ENCODE measurements at places on chromosomes 1 and 21.

- no peak for DNase-seq
Observed at GRCh38 chr1:56715156-56715555, 70.0 kb downstream of the PRKAA2 start.

- DNase-seq: no peak
Observed at GRCh38 chr1:86260476-86260875, 103.9 kb upstream of the COL24A1 start.

- DNase-seq: peak; percentile 87
Observed at GRCh38 chr1:6245086-6245868, 1.3 kb downstream of the HES3 start.

DNA sequence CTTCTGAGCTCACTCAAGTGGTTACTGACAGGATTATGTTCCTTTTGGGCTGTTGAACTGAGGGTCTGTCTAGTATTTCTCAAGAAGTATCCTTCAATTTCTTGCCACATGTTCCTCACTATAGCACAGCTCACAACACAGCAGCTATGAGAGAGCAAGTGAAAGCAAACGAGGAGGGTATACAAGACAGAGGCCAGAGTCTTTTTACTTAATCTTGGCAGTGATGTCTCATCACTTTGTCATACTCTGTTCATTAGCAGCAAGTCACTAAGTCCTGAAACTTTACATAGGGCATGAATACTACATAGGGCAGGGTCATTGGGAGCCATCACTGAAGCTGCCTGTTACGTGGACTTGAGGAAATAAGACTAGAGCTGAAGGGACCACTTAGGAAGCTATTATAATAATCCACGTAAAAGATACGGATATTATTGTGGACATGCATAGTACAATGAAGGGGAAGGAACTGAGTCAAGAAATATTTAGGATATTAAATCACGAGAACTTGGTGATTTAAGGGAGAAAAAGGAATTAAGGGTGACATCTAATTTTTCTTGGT is 63.7 kb downstream of the SLC30A7 start:
- no peak for DNase-seq

- DNase-seq: no peak
Observed at GRCh38 chr1:3721955-3722465, 30.2 kb upstream of the CCDC27 start.

GRCh38 chr1:155300553-155301329 is 497 bp downstream of the PKLR start:
- DNase-seq: no peak

GRCh38 chr1:20376880-20377494 is 86.3 kb downstream of the VWA5B1 start:
- peak; percentile 42 for DNase-seq

DNA sequence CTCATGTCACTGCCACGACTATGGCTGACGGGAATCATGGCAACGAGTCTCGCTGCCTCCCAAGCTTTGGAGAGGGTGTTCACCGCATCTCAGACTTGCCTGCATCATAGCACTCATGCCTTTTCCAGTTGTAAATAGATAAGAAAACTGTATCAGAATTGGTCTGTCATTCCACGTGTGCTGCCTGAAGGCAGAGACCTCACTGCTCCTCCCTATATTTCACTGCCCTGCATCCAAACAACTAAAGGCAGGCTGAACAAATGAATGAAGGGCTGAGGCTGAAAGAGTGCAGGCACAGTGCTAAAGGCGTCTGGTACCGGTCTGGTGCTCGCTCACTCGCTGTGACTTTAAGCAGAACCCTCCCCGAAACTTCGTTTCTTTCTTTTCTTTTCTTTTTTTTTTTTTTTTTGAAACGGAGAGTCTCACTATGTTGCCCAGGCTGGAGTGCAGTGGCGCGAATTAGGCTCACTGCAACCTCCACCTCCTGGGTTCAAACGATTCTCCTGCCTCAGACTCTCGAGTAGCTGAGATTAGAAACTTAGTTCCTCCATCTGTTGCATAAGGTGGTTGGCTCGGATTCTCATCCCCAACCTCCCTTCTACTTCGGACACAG is 542 bp downstream of the EIF2B3 start:
- no peak for DNase-seq

- DNase-seq: no peak
Observed at GRCh38 chr1:247531937-247532336, 4.3 kb downstream of the OR2C3 start.

GRCh38 chr1:110056776-110057175 is 13.7 kb downstream of the ALX3 start:
- no peak for DNase-seq

- DNase-seq: peak; percentile 96
Observed at GRCh38 chr1:28156821-28157220, 19.7 kb downstream of the PTAFR start.

- no peak for DNase-seq
Observed at GRCh38 chr1:175120511-175120910, 52.9 kb downstream of the TNN start.

- peak; percentile 5 for DNase-seq
Observed at GRCh38 chr1:115668579-115668978, 26.8 kb downstream of the VANGL1 start.

DNA sequence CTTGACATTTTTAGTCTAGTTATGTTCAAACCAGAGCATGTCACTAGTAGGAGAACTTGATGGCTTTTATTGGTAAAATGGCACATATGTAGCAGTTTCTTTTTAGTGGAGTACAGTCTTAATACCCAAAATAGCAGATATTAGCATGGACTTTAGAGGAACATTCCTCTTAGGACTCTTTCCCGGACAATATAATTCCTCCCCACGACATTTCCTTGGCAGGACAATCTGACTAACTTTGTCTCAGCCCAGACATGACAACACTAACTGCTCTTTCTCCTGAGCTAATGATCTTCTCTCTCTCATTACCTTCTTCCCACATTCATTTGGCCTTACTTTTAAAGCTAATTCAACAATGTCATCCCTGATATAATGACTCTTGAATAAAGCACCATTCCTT is 62.5 kb downstream of the ADAMTS1 start:
- no peak for DNase-seq

GRCh38 chr1:23638786-23639241 is 52.8 kb upstream of the RPL11 start:
- DNase-seq: no peak

- DNase-seq: no peak
Observed at GRCh38 chr1:221939607-221940006, 197.7 kb upstream of the DUSP10 start.

DNA sequence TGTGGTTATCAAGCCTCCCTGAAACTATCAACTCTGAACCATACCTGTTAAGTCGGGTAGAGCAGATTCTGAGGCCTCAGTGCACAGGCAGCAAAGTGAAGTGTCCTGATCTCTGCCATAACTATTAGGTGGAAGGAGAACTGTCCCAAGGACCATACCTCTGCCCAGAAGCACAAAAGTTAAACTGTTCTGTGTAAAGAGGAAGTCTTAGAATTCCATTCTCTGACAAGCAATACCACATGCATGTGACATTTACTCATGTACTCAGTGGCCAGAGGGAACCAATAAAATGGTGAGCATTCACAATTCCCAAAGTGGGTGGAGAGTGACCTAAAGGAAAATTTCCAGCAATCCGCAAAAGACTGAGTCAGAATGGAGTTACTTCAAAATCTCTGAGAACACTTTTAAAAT is 61.0 kb downstream of the TOR3A start:
- peak; percentile 94 for DNase-seq

DNA sequence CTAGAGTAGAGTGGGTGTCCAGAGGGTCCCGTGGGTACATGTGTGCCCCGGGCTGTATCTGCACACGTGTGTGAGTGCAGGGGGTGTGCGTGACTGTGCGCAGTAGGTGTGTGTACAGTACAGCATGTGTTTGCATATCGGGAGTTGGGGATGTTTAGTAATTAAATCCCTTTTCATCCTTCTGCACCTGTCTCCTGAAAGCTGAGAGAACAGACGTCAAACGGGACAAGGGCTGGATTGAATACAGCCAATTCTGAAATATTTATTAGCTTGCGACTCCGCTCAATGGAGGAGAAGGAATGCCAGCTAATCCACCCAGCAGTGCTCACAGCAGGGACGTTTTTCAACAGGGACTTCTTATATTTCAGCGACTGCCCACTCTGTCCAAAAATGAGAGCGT is 44.7 kb upstream of the CASZ1 start:
- no peak for DNase-seq

- DNase-seq: no peak
Observed at GRCh38 chr1:10528066-10529014, 53.6 kb downstream of the PEX14 start.

- DNase-seq: peak; percentile 96
Observed at GRCh38 chr1:211695135-211695816, 19.9 kb upstream of the NEK2 start.

GRCh38 chr1:40539338-40539737 is 7.9 kb downstream of the ZNF684 start:
- DNase-seq: peak; percentile 44

DNA sequence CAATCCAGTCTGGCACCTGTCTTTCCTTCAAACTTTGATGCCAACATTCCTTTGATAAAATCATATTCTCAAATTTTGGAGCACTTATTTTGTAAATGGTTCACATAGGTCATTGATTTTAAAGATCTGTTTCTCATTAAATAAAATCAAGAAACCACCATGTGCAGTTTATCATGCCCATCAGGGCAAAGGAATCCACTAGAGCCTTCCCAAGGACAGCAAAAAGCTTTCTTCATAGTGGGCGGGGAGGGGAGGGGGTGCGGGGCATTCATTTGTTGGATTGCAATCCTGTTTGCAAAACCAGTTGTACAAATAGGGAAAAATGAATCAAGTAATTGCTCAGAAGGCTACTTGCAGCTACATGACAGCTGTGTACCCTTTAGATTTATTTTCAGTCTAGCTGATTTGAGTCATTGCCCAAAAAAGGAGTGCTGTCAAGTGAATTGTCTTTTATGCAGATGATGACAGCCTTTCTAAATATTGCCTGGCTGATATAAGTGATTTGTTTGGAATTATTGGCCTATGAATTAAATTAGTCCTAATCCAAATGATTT is 23.0 kb downstream of the LRRC8B start:
- peak; percentile 54 for DNase-seq

DNA sequence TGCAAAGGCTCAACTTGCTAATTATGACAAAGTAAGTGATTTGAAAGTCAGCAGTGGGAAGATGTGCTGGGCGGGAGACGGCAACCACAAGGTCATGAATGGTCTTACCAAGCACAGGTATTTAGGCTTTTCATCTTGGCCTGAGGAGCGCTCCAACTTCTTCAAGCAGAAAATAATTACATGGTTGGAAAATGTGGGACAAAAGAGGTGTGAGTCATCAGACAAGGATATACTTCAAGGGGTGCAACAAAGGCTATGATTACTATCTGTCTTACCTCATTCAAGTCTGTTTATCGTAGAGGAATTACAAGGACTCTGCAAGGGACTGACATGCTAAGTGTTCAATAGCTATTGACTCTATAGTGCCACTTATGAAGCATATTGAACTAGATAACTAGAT is 2005.7 kb downstream of the MRPL39 start:
- DNase-seq: no peak

DNA sequence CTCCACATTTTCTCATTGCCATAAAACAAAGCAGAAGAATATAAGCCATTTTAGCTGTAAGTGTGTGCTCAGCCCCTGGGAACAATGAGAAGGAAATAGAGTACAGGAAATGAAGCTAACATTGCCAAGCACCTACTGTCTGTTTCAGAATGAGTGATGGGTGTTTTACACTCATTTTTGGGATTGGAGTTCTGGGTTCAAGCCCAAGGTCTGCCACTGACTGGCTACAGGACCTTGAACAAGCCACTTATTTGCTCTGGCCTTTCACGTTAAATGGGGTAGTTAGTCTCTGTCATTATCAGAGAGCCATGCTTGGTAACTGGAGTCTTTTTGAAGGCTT is 80.7 kb upstream of the KAZN start:
- no peak for DNase-seq

- DNase-seq: peak; percentile 60
Observed at GRCh38 chr1:155729031-155729898, 40.4 kb downstream of the DAP3 start.

DNA sequence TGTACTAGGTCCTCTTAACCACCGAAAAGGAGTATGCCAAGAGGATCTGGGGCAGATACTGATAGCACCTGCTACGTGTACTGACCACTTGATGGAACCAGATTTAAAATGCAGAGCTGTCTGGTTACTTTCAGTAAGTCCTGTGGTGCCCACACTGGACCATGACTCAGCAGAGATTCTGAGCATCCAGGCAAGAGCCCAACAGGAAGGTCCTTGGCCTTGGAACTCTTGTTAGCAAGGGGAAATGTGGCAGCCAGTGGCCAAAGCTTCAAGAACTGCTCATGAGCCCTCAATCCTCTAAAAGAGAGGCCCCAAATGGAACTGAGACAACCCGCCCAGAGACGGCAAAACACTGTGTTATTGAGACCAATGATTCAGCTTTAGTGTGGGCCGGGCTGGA is 4.2 kb upstream of the GJB5 start:
- no peak for DNase-seq

GRCh38 chr1:6010554-6010953 is 18.3 kb upstream of the NPHP4 start:
- DNase-seq: no peak

- DNase-seq: no peak
Observed at GRCh38 chr1:81848880-81849682, 48.3 kb downstream of the ADGRL2 start.

GRCh38 chr1:37031429-37031828 is 2.9 kb downstream of the GRIK3 start:
- DNase-seq: no peak

- DNase-seq: no peak
Observed at GRCh38 chr1:159300146-159300545, 2.0 kb upstream of the FCER1A start.

- no peak for DNase-seq
Observed at GRCh38 chr21:45029298-45029947, 45.0 kb upstream of the ADARB1 start.

DNA sequence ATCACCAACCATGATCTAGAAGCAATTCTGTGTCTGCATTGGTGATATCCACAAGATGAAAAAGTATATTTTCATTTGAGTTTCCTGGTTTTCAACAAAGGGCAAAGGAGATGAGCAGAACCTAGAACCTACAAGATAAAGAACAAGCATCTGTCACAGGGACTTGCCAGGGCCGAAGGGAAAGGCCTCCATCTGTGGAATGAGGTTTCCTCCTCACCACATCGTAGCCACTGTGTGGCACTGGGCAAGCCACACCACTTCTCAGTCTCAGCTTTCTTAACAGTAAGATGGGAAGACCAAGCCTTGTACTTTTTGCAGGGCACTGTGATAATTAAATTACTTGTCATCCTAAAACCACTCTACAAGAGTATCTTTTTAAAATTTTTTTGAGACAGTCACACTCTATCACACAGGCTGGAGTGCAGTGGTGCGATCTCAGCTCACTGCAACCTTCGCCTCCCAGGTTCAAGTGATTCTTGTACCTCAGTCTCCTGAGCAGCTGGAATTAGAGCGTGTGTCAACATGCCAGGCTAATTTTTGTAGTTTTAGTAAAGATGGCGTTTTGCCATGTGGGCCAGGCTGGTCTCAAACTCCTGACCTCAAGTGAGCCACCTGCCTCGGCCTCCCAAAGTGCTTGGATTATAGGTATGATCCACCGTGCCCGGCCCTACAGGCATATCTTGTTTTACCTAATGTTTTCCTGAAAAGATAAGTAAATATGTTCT is 45.8 kb downstream of the ARHGEF11 start:
- no peak for DNase-seq

GRCh38 chr1:15197591-15198447 is 44.3 kb downstream of the TMEM51 start:
- no peak for DNase-seq
